ENCODE measurements at places on chromosomes 7 and 10.
A peak's percentile ranks its signal among the peaks of the same experiment; 100 is the strongest.

DNA sequence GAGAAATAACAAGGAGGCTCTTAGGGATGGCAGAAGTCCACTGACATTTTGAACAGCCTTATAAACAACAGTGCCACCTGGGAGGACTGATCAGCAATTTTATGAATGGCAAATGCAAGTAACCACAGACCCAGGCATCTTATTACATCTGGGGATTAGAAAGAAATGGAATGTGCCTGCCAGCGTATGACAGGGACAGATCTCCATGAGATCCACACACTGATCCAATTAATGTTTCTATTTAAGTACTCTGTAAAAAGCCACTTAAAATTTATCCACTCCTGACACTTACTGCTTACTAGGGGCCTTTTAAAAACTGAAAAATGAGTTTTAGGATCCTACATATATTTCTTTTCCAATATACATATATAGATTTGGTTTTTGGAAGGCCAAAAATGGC is 28.6 kb downstream of the PARD3 start:
- no peak overlapping the region for H3K4me3 ChIP-seq
- peaks cover 50% of the 10 kb centered on the region for H3K4me1 ChIP-seq
- no peaks in the 10 kb centered on the region for H3K27me3 ChIP-seq

DNA sequence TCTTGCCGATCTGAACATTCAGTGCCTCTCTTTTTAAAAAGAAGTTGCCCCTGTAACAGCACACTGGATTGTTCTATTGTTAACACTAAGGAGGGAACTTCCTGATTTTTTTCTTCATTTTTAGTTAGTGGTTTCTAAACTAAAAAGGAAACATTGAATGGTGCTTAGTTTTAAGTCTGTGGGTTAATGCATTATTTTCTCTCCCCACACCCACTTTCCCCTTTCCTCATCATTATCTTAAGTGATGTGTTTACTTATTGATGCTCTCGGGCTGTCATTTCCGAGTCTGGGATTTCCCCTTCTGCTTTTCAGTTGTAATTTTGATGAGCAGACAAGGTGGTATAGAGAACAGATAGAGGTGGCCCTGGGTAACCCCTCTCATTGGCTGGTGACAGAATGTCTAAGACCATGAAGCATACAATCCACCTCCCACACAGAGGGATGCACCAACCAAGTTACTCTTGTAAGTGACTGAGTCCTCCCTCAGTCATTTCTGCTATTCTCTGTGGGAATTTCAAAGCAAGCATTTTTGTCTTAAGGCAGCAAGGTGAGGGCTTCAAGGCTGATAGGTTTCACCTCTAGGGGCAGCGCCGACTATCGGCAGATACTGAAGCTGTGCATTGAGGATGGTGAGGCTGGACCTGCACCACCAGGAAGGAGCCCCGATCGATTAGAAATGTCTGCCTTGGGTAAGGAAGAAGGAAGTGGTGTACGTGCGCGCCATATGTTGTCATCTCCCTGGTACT is 49.5 kb downstream of the CHN2 start:
- no peaks in the 10 kb centered on the region for H3K4me1 ChIP-seq
- no peaks in the 10 kb centered on the region for H3K27me3 ChIP-seq
- no peaks in the 10 kb centered on the region for H3K36me3 ChIP-seq
- no peak for DNase-seq
- H3K27ac ChIP-seq = no peak overlapping the region
- no peak overlapping the region for H3K4me3 ChIP-seq

DNA sequence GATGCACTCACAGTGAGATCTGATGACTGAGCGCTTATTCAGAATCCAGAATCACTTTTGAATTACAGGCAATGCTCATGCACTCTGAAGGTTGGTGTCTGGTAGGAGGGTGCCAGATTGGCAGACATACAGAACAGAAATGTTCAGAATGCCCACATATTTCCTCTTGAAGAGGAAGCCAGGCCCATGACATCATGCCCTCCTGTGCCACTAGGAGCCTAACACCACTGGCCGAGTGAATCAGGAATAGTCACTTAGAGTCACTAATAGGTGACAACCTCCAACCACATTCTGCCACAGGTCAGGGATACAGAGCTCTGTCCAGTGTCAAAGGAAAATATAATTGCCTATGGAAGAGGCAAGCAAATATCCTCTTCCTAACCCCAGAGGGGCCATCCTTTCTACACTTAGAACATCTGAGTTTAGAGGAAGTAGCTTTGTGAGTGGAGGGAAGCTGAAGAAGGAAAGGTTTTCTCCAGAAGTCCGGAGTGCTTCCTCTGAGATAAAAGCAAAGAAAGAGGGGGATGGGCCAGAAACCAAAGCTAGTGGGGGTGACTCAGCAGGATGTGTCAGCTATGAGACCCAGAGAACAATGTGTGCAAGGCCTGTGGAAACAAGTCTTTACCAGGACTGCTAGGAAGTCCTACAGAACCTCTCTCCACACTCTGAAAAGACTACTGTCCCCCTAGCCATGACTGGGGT is 838.8 kb downstream of the GRID1 start:
- peaks cover 31% of the 10 kb centered on the region for H3K4me1 ChIP-seq
- DNase-seq = no peak
- H3K27me3 ChIP-seq = peaks cover 1% of the 10 kb centered on the region
- peaks cover 5% of the 10 kb centered on the region for H3K36me3 ChIP-seq

- H3K36me3 ChIP-seq = no peaks in the 10 kb centered on the region
- no peaks in the 10 kb centered on the region for H3K4me1 ChIP-seq
- DNase-seq = no peak
- no peak overlapping the region for H3K4me3 ChIP-seq
Measured at GRCh38 chr10:116629340-116629739, 8.6 kb downstream of the PNLIPRP2 start.

- H3K27ac ChIP-seq = no peak overlapping the region
- no peak for DNase-seq
- H3K36me3 ChIP-seq = no peaks in the 10 kb centered on the region
- H3K4me1 ChIP-seq = peaks cover 33% of the 10 kb centered on the region
Measured at GRCh38 chr7:20323595-20323994, 7.1 kb upstream of the ITGB8 start.

- no peak overlapping the region for H3K27ac ChIP-seq
- no peak for DNase-seq
- H3K27me3 ChIP-seq = no peaks in the 10 kb centered on the region
- no peak overlapping the region for H3K4me3 ChIP-seq
- H3K36me3 ChIP-seq = peaks cover 5% of the 10 kb centered on the region
Measured at GRCh38 chr10:31693491-31693890, 235.1 kb downstream of the ARHGAP12 start.

GRCh38 chr7:91325726-91326125 is 61.5 kb downstream of the FZD1 start:
- peaks cover 33% of the 10 kb centered on the region for H3K4me1 ChIP-seq
- H3K4me3 ChIP-seq = no peak overlapping the region
- H3K27ac ChIP-seq = no peak overlapping the region
- H3K36me3 ChIP-seq = no peaks in the 10 kb centered on the region
- H3K27me3 ChIP-seq = peaks cover 3% of the 10 kb centered on the region

DNA sequence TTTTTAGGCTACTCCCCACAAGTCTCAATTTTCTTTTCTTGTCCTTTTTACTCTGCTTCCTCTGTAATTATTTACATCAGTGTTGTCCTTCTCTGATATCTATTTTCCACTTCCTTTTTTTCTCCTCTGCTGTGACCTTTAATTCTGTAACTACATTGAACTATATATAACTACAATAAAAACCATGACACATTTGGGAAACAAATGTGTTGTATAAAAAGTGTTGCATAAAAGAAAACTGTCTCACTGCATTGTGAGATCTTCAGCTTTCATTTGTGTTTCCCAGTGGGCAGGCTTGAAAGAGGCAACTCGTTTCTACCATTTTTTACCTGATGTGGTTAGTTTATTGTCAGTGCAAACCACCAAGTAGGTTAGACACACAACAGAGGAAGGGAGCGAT is 483.9 kb upstream of the NRP1 start:
- H3K27ac ChIP-seq = peak overlapping the region; percentile 1
- DNase-seq = no peak
- H3K4me3 ChIP-seq = no peak overlapping the region
- H3K36me3 ChIP-seq = no peaks in the 10 kb centered on the region
- H3K27me3 ChIP-seq = no peaks in the 10 kb centered on the region

GRCh38 chr10:3071405-3072198 is 4.3 kb downstream of the PFKP start:
- peaks cover 33% of the 10 kb centered on the region for H3K4me1 ChIP-seq
- H3K27me3 ChIP-seq = peaks cover 5% of the 10 kb centered on the region
- H3K36me3 ChIP-seq = peaks cover 3% of the 10 kb centered on the region

GRCh38 chr7:139232904-139233303 is 1.9 kb downstream of the UBN2 start:
- H3K27ac ChIP-seq = peak overlapping the region; percentile 91
- peaks cover 11% of the 10 kb centered on the region for H3K36me3 ChIP-seq
- no peaks in the 10 kb centered on the region for H3K27me3 ChIP-seq
- H3K4me3 ChIP-seq = peak overlapping the region; percentile 94
- peaks cover 20% of the 10 kb centered on the region for H3K4me1 ChIP-seq

- no peaks in the 10 kb centered on the region for H3K36me3 ChIP-seq
- H3K27me3 ChIP-seq = no peaks in the 10 kb centered on the region
- H3K27ac ChIP-seq = no peak overlapping the region
- peaks cover 7% of the 10 kb centered on the region for H3K4me1 ChIP-seq
- H3K4me3 ChIP-seq = no peak overlapping the region
Measured at GRCh38 chr10:4981722-4982471, 18.7 kb downstream of the AKR1C1 start.

- H3K27me3 ChIP-seq = no peaks in the 10 kb centered on the region
- no peak for DNase-seq
- peaks cover 19% of the 10 kb centered on the region for H3K4me1 ChIP-seq
- H3K4me3 ChIP-seq = no peak overlapping the region
- H3K36me3 ChIP-seq = no peaks in the 10 kb centered on the region
- no peak overlapping the region for H3K27ac ChIP-seq
Measured at GRCh38 chr10:113360870-113361269, 192.0 kb upstream of the HABP2 start.

- peaks cover 10% of the 10 kb centered on the region for H3K27me3 ChIP-seq
- peaks cover 12% of the 10 kb centered on the region for H3K4me1 ChIP-seq
- H3K36me3 ChIP-seq = no peaks in the 10 kb centered on the region
- no peak overlapping the region for H3K4me3 ChIP-seq
- DNase-seq = no peak
Measured at GRCh38 chr7:71145906-71146901, 14.3 kb downstream of the GALNT17 start.

DNA sequence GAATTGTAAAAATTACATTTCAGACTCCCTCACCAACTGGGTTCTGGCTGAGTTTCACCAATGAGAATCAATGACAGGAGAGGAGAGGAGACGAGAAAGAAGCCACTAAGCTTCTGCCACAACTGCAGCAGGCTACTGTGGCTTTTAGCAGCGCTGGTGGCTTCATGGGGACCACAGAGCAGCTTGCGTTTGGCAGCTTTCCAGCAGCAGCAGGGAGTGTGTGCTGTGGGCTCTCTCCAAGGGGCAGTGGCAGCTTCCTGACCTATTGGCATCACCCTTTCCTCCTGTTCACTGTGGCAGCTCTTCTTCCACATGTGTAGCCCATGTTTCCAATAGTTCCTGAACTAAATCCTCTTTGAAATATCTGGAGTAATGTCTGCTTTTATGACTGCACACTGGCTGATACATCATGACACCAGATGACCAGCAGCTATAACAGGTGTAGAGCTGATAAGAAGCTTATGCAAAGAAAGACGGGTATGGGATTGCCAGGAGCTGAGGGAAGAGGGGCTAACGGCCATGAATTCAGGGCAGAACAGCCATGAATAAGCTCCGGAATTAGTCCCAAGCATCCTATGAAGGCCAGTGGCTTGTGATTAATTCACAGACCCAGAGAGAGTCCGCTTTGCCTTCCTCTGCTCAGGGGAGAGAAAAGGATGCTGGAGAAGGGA is 46.8 kb downstream of the KCNH2 start:
- no peak for DNase-seq
- H3K4me3 ChIP-seq = no peak overlapping the region
- no peak overlapping the region for H3K27ac ChIP-seq
- peaks cover 4% of the 10 kb centered on the region for H3K4me1 ChIP-seq
- H3K36me3 ChIP-seq = no peaks in the 10 kb centered on the region

- H3K27me3 ChIP-seq = peaks cover 73% of the 10 kb centered on the region
- H3K4me1 ChIP-seq = peaks cover 11% of the 10 kb centered on the region
- no peak overlapping the region for H3K4me3 ChIP-seq
- no peak for DNase-seq
- H3K27ac ChIP-seq = no peak overlapping the region
Measured at GRCh38 chr7:155487509-155488482, 29.9 kb downstream of the EN2 start.

GRCh38 chr10:11387044-11387443 is 224.4 kb downstream of the USP6NL start:
- no peak for DNase-seq
- peaks cover 22% of the 10 kb centered on the region for H3K27me3 ChIP-seq
- H3K36me3 ChIP-seq = no peaks in the 10 kb centered on the region
- H3K27ac ChIP-seq = no peak overlapping the region
- no peak overlapping the region for H3K4me3 ChIP-seq
- H3K4me1 ChIP-seq = peaks cover 9% of the 10 kb centered on the region

- peaks cover 17% of the 10 kb centered on the region for H3K4me1 ChIP-seq
- peak overlapping the region; percentile 30 for H3K27ac ChIP-seq
- DNase-seq = no peak
- H3K4me3 ChIP-seq = no peak overlapping the region
Measured at GRCh38 chr7:130113887-130114286, 43.6 kb downstream of the KLHDC10 start.

DNA sequence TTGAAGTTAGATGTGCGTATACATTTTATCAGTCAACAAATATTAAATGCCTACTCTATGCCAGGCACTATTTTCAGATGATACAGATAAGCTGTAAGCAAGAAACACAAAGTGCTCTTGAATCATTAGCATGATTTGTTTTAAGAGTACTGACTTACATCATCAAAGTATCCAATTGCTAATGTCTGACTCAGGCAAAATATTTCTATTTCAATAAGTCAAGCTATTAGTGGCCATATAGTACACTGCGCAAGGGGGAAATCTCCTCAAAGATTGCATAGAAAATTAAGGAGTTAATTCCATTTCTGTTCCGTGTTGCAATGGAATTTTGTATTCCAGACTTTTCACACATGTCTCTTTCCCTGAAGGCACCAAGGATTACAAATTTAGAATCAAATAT is 46.1 kb upstream of the DNAJC1 start:
- H3K4me3 ChIP-seq = no peak overlapping the region
- no peaks in the 10 kb centered on the region for H3K27me3 ChIP-seq
- DNase-seq = no peak
- no peak overlapping the region for H3K27ac ChIP-seq

DNA sequence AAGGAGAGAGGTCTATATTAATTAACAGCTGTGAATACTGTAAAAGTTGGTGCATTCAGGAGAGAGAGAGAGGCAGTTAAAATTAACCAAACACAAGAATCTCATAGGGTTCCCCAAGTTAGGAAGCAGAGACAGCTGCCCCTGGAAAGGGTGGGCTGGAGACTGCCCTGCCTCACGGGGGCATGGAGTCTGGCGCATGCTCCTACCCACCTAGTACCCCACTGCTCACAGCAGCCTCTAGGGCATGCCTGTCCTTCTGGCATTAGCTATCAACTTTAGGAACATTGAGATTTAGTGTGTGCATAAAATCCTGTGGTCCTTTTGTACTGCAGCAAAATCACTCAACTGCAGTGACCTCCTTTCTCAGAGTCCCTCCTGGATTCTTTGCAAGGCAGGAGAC is 710.1 kb downstream of the SORCS3 start:
- H3K27me3 ChIP-seq = peaks cover 31% of the 10 kb centered on the region
- no peaks in the 10 kb centered on the region for H3K4me1 ChIP-seq
- H3K36me3 ChIP-seq = no peaks in the 10 kb centered on the region
- H3K4me3 ChIP-seq = no peak overlapping the region

- H3K36me3 ChIP-seq = no peaks in the 10 kb centered on the region
- no peaks in the 10 kb centered on the region for H3K27me3 ChIP-seq
- peaks cover 17% of the 10 kb centered on the region for H3K4me1 ChIP-seq
- no peak overlapping the region for H3K27ac ChIP-seq
- DNase-seq = no peak
Measured at GRCh38 chr10:78784546-78784945, 284.2 kb upstream of the ZMIZ1 start.

GRCh38 chr10:11298116-11298515 is 280.4 kb downstream of the CELF2 start:
- peaks cover 4% of the 10 kb centered on the region for H3K4me1 ChIP-seq
- H3K36me3 ChIP-seq = no peaks in the 10 kb centered on the region
- no peak overlapping the region for H3K4me3 ChIP-seq
